Smooth muscle cell of the brain vasculature (primary cell): ENCODE measurements at places on chromosomes 12 and 14.
A peak's percentile ranks its signal among the peaks of the same experiment; 100 is the strongest.

- no peak for DNase-seq
These were observed 13.7 kb downstream of the PIGH start for GRCh38 chr14:67586369-67586768.

GRCh38 chr14:63901434-63902085 is 48.8 kb downstream of the SYNE2 start:
- no peak for DNase-seq

GRCh38 chr12:1575408-1576401 is 18.7 kb downstream of the FBXL14 start:
- peak; percentile 72 for DNase-seq

DNA sequence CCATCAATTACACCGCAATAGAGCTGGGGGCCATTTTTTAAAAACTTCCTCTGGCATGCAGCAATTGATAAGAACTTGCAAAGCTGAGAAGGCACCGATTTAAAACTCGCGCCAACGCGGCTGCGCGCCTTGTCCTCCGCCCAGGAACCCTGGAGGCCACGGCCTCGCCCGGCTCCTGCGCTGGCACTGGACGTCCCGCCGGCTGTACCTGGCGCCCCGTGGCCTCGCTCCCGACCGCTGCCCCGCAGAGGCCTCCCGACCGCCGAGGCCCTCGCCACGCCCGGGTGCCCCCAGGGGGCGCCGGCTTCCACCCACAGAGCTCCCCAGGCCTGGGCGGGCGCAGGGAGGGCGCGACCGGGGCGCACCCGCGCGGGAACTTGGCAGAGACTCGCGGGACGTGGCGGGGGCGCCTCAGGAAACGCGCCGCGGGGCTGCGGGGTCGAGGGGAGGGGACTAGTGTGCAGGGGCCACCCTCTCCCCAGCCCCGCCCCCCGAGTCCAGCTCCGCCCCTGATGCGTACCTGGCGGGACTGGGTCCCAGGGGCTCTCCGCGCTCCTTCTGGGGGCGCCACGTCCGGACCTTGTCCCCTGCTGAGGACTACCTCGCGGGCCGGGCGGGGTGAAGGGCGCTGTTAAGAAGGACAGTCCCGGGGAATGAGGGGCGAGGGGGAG is 65.7 kb downstream of the TNFAIP2 start:
- DNase-seq: no peak
